ENCODE measurements at places on chromosomes 6 and 20.

DNA sequence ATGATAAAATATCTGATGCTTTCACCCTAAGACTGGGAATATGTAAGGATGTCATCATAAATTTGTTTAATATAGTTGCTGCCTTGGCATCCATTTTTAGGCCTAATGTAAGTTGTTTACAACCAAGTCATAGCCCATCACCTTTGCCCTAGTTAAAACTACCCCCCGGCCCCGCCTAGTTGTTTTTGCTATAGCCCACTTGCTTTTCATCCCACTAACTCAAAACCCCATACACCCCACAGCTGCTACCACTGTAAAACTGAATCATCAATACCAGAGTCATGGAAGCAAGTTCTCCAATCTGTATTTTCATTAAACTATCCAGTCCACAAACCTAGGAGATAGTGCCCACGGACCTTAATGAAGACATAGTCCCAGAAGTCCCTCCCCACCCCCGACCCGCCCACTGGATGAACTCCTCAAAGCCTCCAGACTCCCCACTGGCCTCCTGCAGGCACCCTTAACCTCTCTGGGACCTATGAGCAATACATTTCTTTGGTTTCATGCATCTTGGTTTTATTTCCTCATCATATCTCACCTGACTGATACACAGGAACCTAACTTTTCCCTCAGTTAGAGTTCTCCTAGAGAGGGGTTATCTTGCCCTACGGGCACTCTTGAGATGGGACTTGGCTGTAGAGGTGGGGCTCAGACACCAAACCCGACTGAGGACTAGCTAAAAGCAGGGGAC lies 12.5 kb upstream of the ZDHHC14 start:
- DNase-seq = no peak

GRCh38 chr6:130520221-130520620 lies 154.4 kb downstream of the TMEM200A start:
- DNase-seq = no peak

- DNase-seq = no peak
These were observed 268.3 kb upstream of the TAB2 start for GRCh38 chr6:149049230-149049629.

DNA sequence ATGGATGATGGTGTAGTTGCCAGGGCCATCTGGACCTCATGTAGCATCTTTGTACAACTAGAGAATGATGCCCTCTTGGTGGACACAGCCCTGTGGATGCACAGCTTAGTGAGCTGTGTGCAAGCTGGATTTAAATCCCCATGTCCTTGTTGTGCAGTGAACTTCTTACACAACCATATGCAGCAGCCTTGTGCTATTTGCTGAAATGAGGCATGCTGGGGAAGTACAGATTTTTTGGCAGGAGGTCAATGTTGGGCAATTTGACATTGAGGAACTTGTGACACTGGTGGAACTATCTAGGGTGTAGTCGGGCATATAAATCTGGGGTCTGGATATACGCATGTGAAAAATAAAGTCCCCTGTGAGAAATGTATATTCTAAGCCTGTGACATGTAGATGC lies 5.8 kb upstream of the CDC5L start:
- DNase-seq = peak; percentile 95

DNA sequence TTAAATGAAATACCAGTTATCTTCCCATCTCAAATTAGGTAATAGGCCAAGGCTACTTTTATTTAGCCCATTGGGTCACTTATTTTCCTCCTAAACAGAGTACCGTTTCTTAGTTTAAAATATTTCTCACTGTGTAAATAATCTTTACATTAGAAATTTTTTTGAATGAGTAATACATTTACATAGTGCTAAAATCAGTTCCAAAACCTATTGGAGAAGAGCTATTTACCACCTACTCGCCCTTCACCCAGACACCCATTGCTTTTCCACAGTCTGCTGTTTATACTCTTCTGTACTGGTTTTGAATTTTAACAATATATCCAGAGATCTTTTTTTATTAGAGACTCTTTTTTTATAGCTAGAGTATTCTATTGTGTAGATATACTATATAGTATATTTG lies 36.9 kb downstream of the MCM8 start:
- DNase-seq = no peak

DNA sequence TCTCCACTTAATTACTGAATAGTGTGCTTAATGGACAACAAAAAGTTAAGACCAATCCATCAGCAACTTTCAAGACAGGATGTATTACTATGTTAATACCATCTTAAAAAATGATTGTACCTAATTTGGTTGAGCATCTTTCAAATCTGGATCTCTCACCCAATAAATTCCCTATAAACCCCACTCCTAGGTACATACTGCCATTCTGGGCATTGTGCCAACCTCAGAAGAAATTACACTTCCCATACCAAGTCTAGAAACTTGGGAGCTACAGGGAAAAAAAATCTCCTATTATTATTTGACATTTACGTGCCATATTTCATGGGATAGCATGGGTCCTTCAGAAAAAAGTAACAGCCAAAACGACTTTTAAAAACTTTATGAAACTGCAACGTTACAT lies 5.1 kb downstream of the SYNCRIP start:
- DNase-seq = no peak

GRCh38 chr6:127938701-127939100 lies 37.8 kb upstream of the THEMIS start:
- DNase-seq = no peak

- DNase-seq = peak; percentile 85
These were observed 47.6 kb downstream of the PPP1R3G start for GRCh38 chr6:5132731-5133130.

DNA sequence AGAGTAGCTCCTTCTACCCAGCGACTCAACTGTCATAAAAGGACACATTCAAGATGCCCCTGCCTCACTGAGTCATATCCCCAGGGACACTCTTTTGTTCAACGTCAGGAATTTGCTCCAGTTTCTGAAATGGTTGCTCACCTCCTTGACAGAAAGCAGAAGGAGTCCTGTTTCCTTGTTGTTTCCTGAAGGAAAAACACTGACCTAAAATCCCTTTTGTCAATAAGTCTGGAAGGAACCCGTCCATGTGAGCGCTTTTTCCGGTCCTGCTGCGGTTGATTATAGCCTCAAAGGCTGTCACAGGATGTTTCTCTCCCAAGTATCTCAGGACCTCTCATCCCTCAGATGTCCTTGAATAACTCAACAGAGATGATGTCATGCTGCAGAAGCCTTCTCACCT lies 113.6 kb upstream of the PLEKHG1 start:
- no peak for DNase-seq

GRCh38 chr6:168915242-168915641 lies 338.4 kb downstream of the THBS2 start:
- no peak for DNase-seq

DNA sequence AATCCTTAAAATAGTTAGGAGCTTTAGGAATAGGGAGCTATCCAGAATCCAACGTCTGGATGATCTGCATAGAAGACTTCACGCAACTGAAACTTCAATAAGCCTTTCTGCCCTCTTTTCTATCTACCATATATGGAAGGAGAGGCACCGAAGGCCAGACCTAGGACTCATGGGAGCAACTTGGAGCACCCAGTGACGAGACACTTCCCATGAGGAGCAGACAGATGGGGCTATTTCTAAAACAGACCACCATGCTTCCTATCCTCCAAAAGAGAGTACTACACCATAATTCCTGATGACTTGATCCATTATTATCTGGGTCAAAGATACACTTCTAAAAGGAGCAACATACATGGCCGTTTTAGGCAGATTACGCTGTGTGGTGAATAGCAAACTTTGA lies 6.0 kb downstream of the RPP40 start:
- no peak for DNase-seq

DNA sequence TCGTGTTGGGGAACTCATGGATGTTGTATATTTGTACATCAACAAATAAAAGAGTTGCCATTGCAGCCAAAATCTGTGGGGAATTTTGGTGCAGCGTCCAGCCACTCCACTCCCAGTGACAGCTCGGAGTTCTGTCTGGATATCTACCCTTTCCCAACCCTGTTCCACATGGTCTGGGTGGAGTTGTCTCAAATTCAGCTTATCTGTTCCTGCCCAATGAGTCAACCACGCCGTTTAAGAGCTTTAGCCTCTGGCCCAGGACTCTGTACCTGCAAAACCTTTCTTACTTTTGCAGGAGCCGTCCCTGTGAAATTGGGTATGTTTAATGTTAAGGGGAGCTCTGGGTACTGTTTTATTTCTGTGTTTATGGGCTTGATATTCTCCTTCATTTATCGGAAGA lies 33.9 kb upstream of the OVOL2 start:
- no peak for DNase-seq

DNA sequence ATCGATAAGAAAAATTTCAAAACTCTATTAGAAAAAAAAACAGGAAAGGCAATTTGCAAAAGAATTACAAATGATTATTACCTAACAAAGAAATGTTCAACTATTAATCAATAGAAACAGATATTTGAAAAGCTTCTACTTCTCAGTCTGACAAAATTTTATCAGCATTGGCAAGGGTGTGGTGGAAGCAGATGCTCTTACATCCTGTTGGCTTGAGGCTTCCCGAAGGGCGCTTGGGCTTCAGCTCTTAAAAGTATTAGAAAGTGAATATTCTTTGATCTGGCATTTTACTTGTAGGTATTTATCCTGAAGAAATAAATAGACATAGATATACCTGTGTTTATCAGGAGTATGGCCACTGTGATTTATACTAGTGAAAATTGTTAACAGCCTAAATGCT lies 38.7 kb downstream of the SLC35D3 start:
- no peak for DNase-seq

DNA sequence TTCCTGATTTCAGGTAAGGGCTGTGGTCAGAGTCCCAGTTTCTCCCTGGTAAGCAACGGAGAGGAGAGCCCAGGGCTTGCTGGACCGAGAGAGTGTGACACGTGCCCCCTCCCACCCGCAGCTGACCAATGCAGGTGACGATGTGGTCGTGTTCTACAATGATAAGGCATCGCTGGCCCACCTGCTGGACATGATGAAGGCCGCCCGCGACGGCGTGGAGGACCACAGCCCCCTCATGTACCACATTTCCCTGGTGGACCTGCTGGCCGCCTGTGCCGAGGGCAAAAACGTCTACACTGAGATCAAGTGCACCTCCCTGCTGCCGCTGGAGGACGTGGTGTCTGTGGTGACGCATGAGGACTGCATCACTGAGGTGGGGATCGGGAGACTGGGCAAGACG lies 31.7 kb downstream of the UQCC2 start:
- no peak for DNase-seq

- no peak for DNase-seq
These were observed 51.8 kb downstream of the UTRN start for GRCh38 chr6:144336900-144337299.

DNA sequence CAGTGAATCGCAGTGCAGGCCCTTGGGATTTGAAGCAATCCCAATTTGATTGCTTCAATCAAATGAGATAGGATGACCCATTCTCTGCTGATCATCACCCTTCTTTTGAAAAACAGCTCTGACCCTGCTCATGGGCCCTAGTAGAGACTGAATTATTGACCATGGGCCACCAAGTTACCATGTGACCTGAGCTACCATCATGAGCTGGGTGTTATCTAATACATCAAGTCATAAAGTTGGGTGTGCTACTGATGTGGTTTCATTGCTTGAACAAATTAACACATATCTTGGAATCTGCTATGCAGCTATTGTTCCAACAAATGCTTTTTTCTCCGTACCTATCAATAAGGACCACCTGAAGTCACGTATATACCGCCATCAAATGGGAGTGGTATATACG lies 54.8 kb upstream of the CNKSR3 start:
- no peak for DNase-seq

DNA sequence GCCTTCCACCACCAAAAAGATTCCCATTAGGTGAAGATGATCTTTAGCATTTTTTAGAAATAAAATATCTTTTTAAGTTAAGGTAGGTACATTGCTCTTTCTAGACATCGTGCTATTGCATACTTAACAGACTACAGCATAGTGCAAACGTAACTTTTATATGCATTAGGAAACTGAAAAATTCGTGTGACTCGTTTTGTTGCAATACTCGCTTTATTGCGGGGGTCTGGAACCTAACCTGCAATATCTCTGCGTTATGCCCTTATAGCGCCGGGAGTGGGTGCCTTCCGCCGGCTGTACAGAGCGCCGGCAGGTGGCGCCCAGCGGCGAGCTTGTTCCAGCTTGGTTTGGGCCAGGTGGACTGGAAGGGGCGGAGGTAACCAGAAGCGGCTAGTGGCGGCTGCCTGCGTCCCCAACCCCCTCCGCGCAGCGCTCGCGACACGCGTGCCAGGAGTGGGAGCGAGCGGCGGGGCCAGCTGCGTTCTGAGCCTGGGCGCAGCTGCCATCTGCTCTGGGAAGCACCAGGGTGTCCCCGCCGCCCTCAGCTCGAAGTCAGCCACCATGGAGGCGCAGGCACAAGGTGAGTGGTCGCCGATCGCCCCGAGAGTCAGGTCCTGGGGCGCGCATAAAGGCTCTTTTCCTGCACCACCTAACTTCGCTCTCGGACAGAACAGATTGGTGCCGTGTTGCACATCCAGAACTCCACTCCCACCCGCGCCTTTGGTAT lies at the start of gene TPD52L1:
Gene TPD52L1 (plus strand): TSS at position 383 of the 727 bp plus-strand sequence. CDS start 179 bp downstream, at position 562.
- peak; percentile 28 for DNase-seq

DNA sequence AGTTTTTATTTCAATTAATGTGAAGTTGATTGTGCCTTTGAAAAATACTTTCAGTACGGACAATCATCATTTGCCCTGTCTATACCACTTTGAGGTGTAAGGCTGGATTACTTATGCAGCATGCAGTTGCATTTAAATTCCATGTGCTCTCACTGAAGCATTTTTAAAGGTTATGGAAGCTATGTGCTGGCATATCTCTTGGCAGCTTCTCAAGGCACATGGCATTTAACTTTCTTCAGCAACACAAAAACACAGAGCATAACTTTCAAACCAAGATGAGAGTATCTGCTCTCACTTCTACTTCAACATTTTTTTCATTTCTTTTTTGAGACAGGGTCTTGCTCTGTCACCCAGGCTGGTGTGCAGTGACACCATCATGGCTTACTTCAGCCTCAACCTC lies 360.6 kb upstream of the RUNX2 start:
- DNase-seq = no peak

- DNase-seq = peak; percentile 83
These were observed 38.1 kb upstream of the ZBTB24 start for GRCh38 chr6:109521080-109521479.

DNA sequence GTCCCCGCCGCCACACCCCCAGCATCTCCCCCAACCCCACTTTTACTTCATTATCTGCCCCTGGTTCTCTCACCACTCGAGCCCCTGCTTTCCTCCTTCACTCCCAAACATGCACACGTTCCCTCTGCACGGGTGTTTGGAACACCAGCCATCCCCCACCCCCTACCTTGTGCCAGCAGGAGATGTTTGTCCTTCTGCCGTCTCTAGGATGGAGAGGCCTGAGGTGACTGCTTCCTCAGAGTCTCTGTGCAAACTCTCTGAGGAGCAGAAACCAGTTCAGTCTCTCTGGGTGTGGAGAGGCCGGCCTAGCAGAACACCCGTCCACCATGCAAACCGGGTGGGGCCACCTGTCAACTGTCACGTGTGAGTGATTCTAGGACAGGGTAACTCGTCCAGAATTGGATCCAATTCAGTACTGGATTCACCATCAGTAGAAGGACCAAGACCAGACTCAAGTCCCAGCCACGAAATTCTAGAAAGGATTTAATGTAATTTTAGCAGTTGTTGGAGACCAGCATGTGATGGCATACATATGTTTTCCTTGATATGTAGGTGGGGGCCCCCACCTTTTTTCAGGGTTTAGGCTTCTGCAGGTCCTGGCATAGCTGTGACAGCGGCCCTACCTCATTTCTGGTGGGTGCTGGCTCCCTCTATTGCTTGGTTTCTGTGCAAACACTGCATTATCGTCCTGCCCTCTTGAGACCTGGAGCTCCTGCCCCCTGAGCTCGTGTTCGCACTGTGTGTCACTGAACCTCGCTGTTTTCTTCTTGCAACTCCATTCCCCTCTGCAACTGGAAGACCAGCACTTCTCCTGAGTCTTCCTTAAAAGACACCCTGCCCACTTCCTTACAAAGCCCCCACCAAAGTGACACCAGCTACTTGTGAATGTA lies at the start of gene RAET1E:
Gene RAET1E (minus strand): TSS at position 259 of the 890 bp plus-strand sequence. CDS start 7,212 bp downstream, outside the sequence.
- no peak for DNase-seq

- no peak for DNase-seq
These were observed 146.7 kb downstream of the TRIM27 start for GRCh38 chr6:28777147-28777461.

Measured in inflammatory macrophage (primary cell).